ENCODE measurements at places on chromosomes 3 and 15.

DNA sequence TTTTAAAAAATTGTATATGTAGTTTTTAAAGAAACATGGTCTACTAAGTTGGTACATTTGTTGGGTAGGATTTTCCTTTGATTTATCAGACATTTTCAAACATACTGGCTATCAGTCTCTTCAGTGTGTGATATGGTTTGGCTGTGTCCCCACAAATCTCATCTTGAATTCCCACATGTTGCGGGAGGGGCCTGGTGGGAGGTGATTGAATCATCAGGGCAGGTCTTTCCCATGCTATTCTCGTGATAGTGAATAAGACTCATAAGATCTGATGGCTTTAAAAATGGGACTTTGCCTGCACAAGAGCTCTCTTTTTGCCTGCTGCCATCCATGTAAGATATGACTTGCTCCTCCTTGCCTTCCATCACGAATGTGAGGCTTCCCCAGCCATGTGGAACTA lies 121.9 kb downstream of the ABI3BP start:
- DNase-seq = no peak

DNA sequence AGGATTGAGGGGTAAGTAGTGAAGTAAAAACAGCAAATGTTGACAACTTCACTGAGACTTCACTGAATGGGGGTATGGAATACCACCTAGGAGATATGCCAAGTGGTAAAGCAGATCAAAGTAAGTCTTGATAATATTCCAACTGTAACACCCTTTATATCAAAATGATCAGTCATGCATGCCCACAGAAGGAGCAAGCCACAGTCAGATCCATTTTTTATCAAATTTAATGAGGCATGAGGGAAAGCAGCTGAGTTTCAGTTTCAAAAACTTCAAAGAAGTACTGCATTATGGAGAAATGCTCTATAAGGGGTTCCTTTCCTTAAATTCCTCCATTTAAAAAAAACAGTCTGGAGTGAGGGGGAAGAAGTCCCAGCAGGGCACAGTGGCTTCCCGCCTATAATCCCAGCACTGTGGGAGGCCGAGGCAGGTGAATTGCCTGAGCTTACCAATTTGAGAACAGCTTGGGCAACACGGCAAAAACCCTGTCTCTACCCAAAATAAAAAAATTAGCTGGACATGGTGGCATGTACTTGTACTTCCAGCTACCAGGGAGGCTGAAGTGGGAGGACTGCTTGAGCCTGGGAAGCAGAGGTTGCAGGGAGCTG lies 56.9 kb downstream of the TJP1 start:
- no peak for DNase-seq

GRCh38 chr15:57358571-57358970 lies 17.7 kb upstream of the CGNL1 start:
- DNase-seq = no peak

GRCh38 chr3:15859507-15860013 lies 61.8 kb upstream of the ANKRD28 start:
- DNase-seq = peak; percentile 90

- DNase-seq = no peak
These were observed 562.7 kb downstream of the GBE1 start for GRCh38 chr3:81198756-81199155.

DNA sequence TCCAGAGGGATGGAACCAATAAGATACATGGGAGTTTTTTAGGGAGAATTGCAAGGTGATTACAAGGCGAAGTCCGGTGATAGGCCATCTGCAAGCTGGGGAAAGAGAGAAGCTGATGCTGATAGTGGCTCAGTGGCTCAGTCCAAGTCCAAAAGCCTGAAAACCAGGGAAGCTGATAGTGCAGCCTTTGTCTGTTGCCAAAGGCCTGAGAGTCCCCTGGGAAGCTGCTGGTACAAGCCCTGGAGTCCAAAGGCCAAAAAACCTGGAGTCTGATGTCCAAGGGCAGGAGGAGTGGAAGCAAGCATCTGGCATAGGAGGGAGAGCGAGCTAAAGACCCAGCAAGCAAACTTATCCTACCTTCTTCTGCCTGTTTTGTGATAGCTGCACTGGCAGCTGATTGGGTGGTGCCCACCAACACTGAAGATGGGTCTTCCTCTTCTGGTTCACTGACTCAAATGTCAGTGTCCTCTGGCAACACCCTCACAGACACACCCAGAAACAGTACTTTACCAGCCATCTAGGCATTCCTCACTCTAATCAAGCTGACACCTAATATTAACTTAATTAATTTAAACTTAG lies 16.7 kb downstream of the TFG start:
- no peak for DNase-seq

GRCh38 chr3:56980798-56981390 lies 79.6 kb upstream of the SPATA12 start:
- DNase-seq = no peak

- DNase-seq = no peak
These were observed 735.0 kb downstream of the ROBO1 start for GRCh38 chr3:79032686-79033318.

DNA sequence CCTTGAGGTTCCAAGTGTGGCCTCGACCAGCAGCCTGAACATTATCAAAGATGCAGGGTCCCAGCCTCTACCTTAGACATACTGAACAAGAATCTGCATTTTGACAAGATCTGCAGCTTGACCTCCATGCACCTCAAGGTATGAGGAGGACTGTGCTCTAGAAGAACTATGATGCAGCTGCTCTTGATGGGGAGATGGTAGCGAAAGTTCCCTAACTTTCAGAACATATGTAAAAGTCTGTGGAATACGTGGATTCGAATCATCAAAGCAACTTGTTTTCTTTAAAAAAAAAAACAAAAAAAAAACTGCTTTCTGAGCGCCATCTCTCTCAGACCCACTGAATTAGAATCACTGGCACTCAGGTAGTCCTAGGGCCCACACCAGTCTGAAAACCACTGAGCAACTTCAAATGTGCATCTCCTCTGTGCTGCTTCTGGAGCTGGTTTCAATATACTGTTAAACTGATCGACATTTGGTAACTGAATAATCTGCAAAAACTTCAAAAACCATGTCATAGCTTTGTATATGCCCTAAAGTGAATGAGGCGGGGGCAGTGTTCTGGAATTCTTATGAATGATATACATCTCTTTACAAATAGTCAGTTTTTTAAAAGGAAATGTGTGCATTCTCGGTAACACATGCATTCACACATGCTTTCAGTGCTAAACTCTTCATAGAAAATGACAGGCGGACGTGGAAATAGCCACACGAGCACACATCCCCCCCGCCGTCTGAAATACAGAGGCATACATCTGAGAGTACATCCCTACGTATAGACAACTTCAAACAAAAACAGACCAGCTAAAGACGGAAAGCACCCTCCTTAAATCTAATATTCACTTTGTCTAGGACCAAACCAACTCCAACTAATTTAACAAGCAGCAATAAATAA lies 128.8 kb downstream of the FOXP1 start:
- no peak for DNase-seq

DNA sequence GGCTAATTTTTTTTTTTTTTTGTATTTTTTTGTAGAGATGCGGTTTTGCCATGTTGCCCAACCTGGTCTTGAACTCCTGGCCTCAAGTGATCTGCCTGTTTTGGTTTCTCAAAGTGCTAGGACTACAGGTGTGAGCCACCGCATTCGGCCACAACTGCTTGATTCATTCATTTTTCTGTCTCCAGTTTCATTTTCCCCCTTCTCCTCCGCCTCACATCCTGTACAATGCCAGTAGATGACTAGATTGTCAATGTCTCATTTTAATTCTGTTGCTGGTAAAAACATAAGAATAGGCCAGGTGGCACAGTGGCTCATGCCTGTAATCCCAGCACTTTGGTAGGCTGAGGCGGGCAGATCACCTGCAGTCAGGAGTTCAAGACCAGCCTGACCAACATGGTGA lies 12.0 kb upstream of the ZNF592 start:
- DNase-seq = no peak

- peak; percentile 76 for DNase-seq
These were observed 130.2 kb downstream of the CHSY1 start for GRCh38 chr15:101121511-101122090.

Measured in WERI-Rb-1 (cell line).